ENCODE measurements at places on chromosomes 2 and 18. TPM values are rescaled to one million over a fixed set of nuclear protein-coding genes. Genes with fewer than 3 reads are reported as not detected.

- DNase-seq = no peak
Measured at GRCh38 chr2:224753743-224754540, 37.8 kb upstream of the CCDC195 start.

DNA sequence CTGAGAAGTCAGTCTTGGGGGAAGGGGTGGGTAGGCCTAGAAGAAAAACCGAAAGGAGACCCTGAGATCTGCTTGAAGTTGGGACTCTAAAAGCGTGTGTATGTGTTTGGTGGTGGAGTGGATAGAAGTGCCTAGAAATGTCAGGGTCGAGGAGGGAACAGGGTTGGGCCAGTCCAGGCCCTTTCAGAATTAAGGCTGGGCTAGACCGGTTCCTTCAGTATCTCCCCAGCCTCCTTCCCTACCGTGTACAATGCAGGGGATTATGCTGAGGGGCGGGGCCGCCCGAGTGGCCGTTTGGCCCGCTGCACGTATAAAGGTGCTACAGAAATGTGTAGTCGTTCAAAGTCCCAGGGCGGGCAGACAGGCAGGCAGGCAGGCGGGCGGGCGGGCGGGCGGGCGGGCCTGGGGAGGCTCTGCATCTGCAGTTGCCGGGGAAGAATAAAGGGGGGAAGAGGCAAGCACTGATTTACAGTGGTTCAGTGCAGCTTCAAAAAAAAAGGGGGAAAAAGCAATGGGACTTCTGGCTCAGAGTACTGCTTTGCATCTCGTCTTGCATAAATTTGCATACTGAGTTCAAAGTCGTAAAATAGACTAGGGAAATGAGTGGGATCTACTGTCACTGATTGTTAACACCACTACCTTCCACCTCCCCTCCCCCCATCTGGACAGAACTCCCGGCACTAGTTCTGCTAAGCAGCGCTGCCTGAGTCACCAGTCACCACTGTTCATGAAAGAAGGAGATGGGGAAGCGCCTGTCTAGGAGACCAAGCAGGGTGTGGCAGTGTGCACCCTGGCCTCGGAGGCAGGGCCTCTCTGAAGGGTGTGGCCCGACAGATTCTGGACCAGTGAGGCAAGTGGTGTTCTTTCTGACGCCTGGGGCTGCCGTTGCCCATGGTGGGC is 3.6 kb downstream of the IGFBP2 start:
- DNase-seq = no peak

DNA sequence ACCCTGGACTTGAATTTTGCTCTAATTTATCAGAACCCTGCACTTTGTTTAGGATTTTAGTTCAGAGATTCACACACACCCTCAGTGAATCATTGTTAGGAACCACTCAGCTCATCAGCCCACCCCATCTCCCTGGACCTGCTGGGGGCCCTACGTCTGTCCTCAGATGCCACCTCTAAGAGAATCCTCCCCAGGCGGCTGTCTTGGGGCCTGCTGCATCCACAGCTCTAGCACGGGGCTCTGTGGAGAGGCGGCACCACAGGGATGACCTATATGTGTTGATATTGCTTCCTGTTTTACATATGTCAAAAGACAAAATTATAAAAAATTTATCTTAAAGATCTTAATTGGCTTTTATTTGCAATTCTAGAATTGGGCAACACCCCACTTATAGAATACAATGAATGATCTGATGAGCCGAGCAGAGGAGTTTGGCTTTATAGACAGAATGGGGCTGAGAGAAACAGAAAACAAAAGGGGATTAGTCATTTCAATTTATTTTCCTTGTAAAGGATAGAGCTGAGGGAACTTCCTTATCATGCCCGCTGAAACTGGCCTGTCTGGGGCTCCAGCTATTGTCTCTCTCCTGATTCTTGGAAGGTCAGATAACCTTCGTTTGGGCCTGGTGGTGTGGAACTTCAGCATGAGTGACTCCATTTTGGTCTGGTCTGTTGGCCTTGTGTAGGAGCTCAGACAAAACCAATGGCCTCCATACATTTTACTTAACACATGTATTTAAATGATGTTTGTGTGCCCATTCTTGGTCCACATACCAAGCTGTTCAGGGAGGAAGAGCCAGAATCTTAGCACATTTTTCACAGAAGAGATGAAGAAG is 1.4 kb downstream of the MYO7B start:
- no peak for DNase-seq

- no peak for DNase-seq
Measured at GRCh38 chr2:45105050-45105582, 95.9 kb upstream of the SIX2 start.

GRCh38 chr2:191351298-191351697 is 106.1 kb downstream of the MYO1B start:
- DNase-seq = no peak

DNA sequence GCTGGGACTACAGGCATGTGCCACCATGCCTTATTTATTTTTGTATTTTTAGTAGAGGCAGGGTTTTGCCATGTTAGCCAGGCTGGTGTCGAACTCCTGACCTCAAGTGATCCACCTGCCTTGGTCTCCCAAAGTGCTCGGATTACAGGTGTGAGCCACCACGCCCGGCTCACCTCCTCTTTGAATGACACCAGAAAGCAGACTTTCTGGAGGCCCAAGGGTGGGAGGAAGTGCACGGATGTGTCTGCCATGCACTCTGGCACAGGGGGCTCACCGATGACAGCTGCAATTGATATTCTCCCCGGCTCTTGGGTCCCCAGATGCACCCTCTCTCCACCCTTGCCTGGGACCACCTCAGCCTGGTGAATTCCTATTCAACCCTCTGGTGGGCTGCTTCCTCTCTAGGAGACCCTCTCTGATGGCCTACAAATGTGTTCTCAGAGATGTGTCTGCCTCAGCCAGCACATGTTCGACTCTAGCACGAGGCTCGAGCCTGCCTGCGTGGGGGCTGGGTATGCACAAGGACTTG is 87.3 kb downstream of the SEPTIN10 start:
- DNase-seq = no peak

DNA sequence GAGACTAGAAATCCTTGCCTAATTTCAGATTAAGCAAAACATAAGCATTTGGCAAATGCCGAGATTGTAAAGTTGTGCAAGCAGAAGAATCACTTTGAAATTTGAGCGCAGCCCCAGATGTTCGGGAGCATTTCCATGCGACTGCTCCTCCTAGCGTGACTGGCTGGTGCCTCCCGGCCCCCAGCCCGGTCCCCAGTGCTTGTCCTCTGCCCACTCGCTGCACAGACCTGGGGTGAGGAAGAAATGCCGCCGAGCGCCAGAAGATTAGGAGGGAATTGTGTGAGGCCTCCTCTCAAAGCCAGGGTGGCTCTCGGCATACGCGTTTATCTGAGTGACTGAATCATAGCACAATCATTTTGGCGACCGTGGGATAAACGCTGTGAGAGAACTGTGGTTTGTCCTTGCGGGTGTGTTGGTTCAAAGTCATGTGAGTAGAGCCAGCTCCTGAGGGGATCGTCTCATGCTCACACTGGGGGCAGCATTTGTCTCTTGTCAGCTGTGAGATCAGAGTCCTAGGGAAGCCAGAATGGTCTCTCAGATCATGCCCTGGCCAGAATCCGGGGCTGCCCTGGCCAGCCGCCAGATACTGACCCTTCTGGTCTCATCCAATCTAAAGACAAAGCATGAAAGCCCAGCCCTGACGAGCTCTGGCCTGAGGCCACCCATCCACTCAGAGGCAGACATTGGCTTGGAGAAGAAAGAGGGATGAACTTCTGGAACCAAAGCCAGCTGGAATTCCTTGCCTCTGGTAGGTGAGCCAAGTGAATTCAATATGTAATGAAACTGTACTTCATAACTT is 189.3 kb downstream of the SH3RF3 start:
- DNase-seq = peak; percentile 54

DNA sequence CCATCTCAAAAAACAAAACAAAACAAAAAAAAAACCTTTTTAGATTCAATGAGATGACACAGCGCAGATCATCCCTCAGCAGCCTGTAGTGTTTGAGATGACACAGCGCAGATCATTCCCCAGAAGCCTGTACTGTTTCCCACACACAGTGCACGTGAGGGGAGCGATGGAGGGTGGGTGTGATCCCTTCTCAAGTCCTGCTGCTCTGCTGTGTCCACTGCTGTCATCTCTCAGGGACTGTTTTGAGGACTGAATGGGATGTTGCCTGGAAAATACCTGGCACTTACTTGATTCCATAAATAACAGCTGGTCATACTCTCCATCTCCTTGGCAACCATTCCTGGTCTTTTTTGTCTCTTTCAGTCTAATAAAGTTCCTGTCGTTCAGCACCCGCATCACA is 25.7 kb downstream of the TGOLN2 start:
- DNase-seq = no peak

GRCh38 chr2:188997263-188997662 is 23.1 kb downstream of the COL3A1 start:
- DNase-seq = no peak

Gene KCNS3
- total RNA-seq = 17.8 TPM

Measured in omental fat pad (tissue), 4 donors.